ENCODE measurements at places on chromosomes 11 and 22. TPM values are rescaled to one million over a fixed set of nuclear protein-coding genes. Genes with fewer than 3 reads are reported as not detected.

The OR56A1 gene
- polyA plus RNA-seq, result not detected

The APOL4 gene
- not detected for polyA plus RNA-seq

The KBTBD3 gene
- 3.1 TPM for polyA plus RNA-seq

The CBLIF gene
- polyA plus RNA-seq, result not detected

The MGAT3 gene
- polyA plus RNA-seq, result 36.2 TPM

The EIF3F gene
- polyA plus RNA-seq, result 266 TPM

The YPEL4 gene
- 18.4 TPM for polyA plus RNA-seq

The E2F8 gene
- 0.07 TPM for polyA plus RNA-seq

The NXPE2 gene
- polyA plus RNA-seq, result 0.20 TPM

The MRPL21 gene
- polyA plus RNA-seq, result 139 TPM

The OR8D1 gene
- not detected for polyA plus RNA-seq

The SEPTIN3 gene
- 167 TPM for polyA plus RNA-seq

The TOM1 gene
- 15.7 TPM for polyA plus RNA-seq

The CDHR5 gene
- not detected for polyA plus RNA-seq

The DCHS1 gene
- 42.4 TPM for polyA plus RNA-seq

The MIAT gene
- 529 TPM for polyA plus RNA-seq

The GAL3ST3 gene
- 16.7 TPM for polyA plus RNA-seq

The SCN3B gene
- 42.1 TPM for polyA plus RNA-seq

The TMEM86A gene
- 3.3 TPM for polyA plus RNA-seq

The GLYATL2 gene
- not detected for polyA plus RNA-seq

The EIF4ENIF1 gene
- 12.7 TPM for polyA plus RNA-seq

The MLC1 gene
- not detected for polyA plus RNA-seq

The RIN1 gene
- 4.2 TPM for polyA plus RNA-seq

The C11orf65 gene
- 1.1 TPM for polyA plus RNA-seq

The ANGPTL5 gene
- not detected for polyA plus RNA-seq

The CCDC85B gene
- 28.5 TPM for polyA plus RNA-seq

The TRIM49C gene
- not detected for polyA plus RNA-seq

The BTBD18 gene
- not detected for polyA plus RNA-seq

The GP1BB gene
- 40.7 TPM for polyA plus RNA-seq

The GGTLC2 gene
- not detected for polyA plus RNA-seq

The H19 gene
- not detected for polyA plus RNA-seq

The CSNK2A3 gene
- 1.9 TPM for polyA plus RNA-seq

The SHANK3 gene
- 6.3 TPM for polyA plus RNA-seq

Measured in neural cell (in vitro differentiated cells).